ENCODE measurements at places on chromosomes 1 and 21.

DNA sequence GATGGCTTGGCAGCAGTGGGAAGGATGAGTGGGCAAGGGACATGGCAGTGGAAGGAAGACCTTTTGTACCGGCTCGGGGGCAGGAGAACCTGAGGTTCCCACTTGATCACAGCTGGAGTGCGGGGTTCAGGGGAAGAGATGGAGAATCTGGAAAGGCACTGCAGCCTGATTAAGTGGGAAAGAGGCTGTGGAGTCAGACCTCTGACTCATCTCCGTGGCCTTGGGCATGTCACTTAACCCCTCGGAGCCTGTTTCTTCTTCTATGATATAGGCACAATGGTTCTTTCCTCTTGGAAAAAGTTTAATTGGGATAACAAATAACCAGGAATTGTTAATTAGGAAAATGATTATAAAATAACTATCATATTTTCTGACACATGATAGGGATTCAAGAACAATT, 13.1 kb upstream of the TMEM61 start:
- no peak for DNase-seq

GRCh38 chr1:112522621-112523020, 13.9 kb downstream of the WNT2B start:
- DNase-seq = no peak

DNA sequence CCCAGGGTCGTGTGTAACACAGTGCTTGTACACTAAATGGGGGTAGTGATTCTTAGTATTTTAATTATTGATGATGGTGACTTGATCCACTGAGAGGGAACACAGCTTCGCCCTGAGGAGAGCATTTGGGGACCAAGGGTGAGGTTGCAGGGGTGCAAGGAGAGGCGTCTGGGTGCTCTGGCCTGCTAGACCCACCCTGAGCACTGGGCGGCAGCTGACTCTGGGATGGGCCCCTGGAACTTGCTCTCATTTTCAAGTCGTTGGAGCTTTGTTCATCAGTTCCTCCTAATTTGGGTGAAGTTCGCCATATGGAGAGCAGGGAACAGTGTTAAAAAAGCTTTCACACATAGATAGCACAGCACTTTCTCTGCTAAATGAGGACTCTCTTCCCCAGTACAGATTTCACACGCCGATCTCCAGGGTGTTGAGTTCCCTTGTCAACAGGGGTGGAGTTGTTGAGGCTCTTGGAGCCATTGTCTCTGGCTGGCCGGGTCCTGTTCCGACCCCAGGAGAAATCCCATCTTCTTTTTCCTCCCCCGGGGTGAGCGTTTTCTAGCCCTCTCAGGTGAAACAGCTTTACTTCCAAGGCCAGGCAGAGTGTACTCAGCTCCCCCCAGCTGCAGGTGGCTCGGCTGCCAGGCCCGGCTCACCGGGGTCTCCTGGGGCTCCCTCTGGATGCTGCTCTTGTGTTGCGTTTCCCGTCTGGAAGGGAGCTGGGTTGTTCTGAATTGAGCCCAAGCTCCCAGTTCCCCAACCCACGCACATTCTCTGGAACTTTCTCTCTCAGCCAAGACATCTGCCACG, 367.4 kb downstream of the RPS6KC1 start:
- DNase-seq = no peak

DNA sequence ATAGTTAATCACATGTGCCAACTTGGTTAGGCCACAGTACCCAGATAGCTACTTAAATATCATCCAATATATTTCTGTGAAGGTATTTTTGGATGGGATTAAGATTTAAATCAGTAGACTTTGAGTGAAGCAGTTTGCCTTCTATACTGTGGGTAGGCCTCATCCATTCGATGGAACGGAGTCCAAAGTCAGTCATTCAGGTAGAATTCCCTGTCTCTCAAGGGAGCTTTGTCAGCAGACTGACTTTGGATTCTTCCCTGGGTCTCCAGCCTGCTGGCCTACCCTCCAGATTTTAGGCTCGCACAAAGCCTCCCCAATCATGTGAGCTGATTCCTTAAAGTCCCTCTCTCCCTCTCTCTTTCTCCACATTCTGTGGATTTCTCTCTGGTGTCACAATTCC, 145.1 kb upstream of the MAGI3 start:
- no peak for DNase-seq

GRCh38 chr21:41630917-41631316, 123.0 kb upstream of the TMPRSS2 start:
- no peak for DNase-seq

DNA sequence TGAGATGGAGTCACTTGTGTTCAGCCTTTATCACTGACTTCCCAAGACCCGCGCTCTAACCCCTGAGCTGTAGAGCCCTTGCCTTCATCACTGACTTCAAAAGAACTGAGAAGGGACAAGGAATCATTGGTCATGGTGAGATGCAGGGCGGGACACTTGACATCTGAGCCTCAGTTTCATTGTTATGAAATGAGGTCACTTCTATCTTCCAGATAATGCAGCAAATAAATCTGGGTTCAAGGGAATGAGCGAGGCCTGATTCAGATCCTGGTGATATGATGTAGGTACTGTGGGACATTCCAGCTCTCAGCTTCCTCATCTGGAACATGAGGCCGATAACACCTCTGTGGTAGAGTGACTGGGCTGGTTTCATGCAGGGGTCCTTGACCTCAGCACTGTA, 13.8 kb downstream of the KAZN start:
- DNase-seq = no peak
